ENCODE measurements at places on chromosomes 4 and X. TPM values are rescaled to one million over a fixed set of nuclear protein-coding genes. Genes with fewer than 3 reads are reported as not detected.

Gene SRPX2
- not detected for total RNA-seq

Gene HHIP
- total RNA-seq = 3.2 TPM

Gene NSG1
- 1.4 TPM for total RNA-seq

Gene CXorf49
- not detected for total RNA-seq

Gene NRK
- 0.51 TPM for total RNA-seq

Gene MAGEC3
- 0.18 TPM for total RNA-seq

Gene GAB3
- total RNA-seq = not detected

Gene IL3RA
- not detected for total RNA-seq

Gene EPGN
- total RNA-seq = not detected

Gene VCX3A
- total RNA-seq = 0.38 TPM

Gene XG
- total RNA-seq = 0.59 TPM

Gene GPR50
- 0.70 TPM for total RNA-seq

DNA sequence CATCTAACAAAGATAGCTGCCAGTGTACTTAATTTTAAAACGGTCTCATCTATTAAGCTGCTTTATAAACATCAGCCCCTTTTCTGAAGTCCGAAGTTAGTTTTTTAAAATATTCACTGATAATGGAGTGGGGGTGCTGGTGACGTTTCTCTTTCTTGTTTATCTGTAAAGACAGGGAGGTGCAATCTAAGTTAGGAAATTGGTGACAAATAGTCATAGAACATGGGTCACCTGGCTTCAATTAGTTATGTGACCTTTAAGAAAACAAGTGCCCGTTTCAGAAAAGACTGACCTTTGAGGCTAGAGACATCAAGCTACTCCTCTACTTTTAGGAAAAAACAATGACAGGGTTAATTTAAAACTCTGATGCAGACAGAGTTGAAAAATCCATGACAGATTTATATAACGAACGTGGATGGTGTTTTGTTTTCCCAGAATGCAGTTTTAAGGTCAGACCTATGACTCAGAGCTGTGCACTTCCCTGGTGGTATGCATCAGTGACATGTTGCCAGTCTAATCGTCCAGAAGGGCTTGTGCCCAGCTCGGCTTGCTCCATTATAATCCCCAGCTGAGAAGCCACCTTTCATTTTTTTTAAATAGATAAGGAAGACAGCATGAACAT is 38.2 kb downstream of the FHL1 start:
- no peaks in the 10 kb centered on the region for H3K4me1 ChIP-seq
- no peaks in the 10 kb centered on the region for H3K27me3 ChIP-seq
- DNase-seq = no peak
- H3K4me3 ChIP-seq = no peak overlapping the region
- H3K36me3 ChIP-seq = no peaks in the 10 kb centered on the region
- H3K27ac ChIP-seq = no peak overlapping the region

GRCh38 chr4:52036886-52037530 is 1.1 kb downstream of the SGCB start:
- H3K27me3 ChIP-seq = no peaks in the 10 kb centered on the region
- H3K4me1 ChIP-seq = peaks cover 6% of the 10 kb centered on the region
- H3K4me3 ChIP-seq = peak overlapping the region; percentile 97
- no peak for DNase-seq
- no peak overlapping the region for H3K27ac ChIP-seq

DNA sequence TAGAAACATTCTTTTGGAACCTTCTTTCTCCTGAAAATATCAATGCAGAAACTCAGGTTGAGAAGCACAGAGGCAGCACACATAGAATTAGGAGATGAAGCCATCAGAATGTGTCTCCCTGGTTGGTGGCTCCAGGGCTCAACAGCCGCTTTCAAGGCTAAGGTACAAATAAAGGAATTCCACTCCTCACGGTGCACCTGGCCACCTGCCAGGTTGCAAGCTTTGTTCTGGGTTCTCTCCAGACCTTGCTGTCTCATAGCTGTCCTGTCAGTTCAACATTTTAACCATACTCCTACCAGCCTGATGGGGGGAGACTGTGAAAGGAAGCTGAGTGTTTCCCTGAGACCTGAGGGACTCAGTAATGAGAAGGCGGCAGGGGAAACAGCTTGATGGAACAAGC is 96.3 kb upstream of the HPF1 start:
- H3K4me1 ChIP-seq = peaks cover 13% of the 10 kb centered on the region
- no peaks in the 10 kb centered on the region for H3K36me3 ChIP-seq
- H3K4me3 ChIP-seq = no peak overlapping the region

DNA sequence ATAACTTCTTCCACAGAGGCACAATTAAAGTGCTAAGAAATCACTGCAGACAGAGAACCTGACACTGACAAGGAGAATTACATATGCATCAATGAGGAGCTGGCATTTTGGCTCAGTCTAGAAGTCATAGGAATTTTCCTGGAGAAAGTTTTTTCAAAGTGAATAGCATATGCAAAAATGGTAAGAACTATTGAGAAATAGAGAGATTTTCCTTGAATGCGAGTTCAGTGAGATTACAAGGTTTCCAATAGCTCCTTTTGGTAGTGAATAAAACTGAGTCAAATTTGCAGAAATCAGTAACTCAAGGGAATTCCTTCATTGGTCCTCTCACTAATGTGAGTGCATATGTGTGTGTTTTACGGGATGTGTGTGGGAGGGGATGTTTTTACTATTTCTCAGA is 557.5 kb downstream of the PPARGC1A start:
- no peaks in the 10 kb centered on the region for H3K36me3 ChIP-seq
- H3K27ac ChIP-seq = no peak overlapping the region
- no peaks in the 10 kb centered on the region for H3K4me1 ChIP-seq
- no peaks in the 10 kb centered on the region for H3K27me3 ChIP-seq
- DNase-seq = no peak

GRCh38 chr4:146436423-146437162 is 85.1 kb downstream of the SLC10A7 start:
- no peaks in the 10 kb centered on the region for H3K27me3 ChIP-seq
- H3K27ac ChIP-seq = no peak overlapping the region
- H3K36me3 ChIP-seq = no peaks in the 10 kb centered on the region
- H3K4me1 ChIP-seq = no peaks in the 10 kb centered on the region

GRCh38 chrX:139559383-139560042 is 29.0 kb downstream of the F9 start:
- H3K36me3 ChIP-seq = no peaks in the 10 kb centered on the region
- no peaks in the 10 kb centered on the region for H3K4me1 ChIP-seq
- no peak overlapping the region for H3K27ac ChIP-seq
- no peaks in the 10 kb centered on the region for H3K27me3 ChIP-seq

DNA sequence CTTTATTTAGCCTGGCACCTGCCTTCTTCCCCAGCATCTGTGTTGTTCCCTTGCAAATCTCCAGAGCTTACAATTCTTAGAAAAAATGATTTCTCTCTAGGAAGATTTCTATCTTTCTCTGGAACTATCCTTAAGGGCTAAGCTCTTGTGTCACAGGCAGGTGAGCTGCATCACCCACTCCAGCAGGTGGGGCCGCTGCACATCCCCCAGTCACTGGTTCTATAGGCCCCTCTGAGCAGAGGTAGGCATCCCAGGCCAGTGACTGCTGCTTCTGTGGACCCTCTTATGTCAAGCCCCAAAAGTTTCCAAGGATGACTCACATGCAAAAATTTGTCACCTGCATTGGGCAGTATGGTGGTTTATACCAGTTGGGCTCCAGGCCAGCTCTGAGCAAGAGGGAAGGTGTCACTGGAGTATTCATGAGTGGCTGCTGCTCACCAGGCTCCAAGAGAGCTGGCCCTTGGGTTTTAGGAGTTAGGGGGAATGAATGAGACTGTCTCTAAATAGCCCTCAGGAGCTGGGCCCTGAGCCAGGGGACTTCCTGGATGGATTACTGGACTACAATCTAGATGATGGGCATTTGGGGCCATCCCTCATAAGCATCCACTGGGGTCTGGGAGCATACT is 208.1 kb upstream of the EOLA2 start:
- H3K4me1 ChIP-seq = no peaks in the 10 kb centered on the region

DNA sequence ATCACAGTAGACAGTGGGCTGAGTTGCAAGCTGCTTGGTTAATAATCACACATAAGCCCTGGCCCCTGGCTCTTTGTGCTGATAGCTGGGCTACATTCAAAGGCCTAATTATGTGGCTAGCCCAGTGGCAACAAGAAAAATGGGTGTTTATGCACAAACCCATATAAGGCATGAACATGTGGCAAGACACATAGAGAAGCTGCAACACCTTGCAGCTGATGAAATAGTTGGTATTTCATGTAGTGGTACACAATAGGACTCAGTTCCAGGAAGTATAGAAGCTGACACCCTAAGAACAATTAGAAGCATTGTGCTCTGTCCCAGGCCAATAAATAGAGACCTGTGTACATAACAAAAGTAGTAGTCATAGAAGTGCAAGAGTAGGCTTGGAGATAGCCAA is 14.6 kb upstream of the ZNF630 start:
- H3K27me3 ChIP-seq = no peaks in the 10 kb centered on the region
- no peaks in the 10 kb centered on the region for H3K36me3 ChIP-seq
- H3K4me1 ChIP-seq = no peaks in the 10 kb centered on the region
- peak overlapping the region; percentile 35 for H3K4me3 ChIP-seq
- H3K27ac ChIP-seq = no peak overlapping the region

DNA sequence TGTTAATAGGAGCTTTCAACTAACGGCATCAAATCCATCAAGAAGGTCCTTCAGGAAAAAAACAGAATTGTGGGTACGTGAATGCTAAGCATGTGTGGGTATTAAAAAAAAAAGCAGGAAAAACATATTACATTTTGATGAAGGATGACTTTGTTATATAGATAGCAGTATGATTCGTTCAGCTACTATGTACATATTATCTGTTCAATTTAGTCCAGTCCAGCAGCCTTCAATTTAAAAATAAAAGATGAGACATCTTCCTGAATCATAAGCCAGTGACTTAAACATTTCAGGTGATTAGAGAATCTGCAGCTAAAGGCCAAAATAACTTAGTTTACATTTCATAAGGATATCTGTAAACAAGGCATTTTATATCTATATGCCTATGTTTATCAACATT is 63.4 kb downstream of the LCORL start:
- H3K36me3 ChIP-seq = peaks cover 40% of the 10 kb centered on the region
- no peaks in the 10 kb centered on the region for H3K27me3 ChIP-seq
- DNase-seq = no peak
- no peak overlapping the region for H3K27ac ChIP-seq

DNA sequence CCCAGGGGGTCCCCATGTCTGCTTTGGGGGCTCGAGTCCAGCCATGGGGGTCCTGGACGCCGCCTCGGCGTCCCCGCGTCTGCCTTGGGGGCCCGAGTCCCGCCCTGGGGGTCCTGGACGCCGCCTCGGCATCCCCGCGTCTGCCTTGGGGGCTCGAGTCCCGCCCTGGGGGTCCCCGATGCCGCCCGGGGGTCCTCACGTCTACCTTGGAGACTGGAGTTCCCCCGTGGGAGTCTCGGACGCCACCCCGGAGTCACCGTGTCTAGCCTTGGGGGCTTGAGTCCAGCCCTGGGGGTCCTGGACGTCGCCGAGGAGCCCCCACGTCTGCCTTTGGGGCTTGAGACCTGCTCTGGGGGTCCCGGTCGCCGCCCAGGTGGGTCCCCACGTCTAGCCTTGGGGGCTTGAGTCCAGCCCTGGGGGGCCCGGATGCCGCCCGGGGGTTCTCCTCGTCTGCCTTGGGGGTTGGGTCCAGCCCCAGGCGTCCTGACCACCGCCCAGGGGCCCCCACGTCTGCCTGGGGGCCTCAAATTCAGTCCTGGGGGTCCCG is 1.1 kb upstream of the GTPBP6 start:
- H3K4me3 ChIP-seq = peak overlapping the region; percentile 83
- H3K36me3 ChIP-seq = peaks cover 17% of the 10 kb centered on the region
- DNase-seq = no peak
- no peaks in the 10 kb centered on the region for H3K27me3 ChIP-seq
- peak overlapping the region; percentile 38 for H3K27ac ChIP-seq

- DNase-seq = no peak
- no peak overlapping the region for H3K27ac ChIP-seq
- H3K36me3 ChIP-seq = no peaks in the 10 kb centered on the region
- no peaks in the 10 kb centered on the region for H3K4me1 ChIP-seq
- H3K4me3 ChIP-seq = no peak overlapping the region
Observed at GRCh38 chr4:163582703-163583102, 88.2 kb downstream of the TMA16 start.

- no peak overlapping the region for H3K4me3 ChIP-seq
- DNase-seq = no peak
- no peaks in the 10 kb centered on the region for H3K36me3 ChIP-seq
Observed at GRCh38 chrX:115491766-115492165, 69.2 kb upstream of the PLS3 start.

DNA sequence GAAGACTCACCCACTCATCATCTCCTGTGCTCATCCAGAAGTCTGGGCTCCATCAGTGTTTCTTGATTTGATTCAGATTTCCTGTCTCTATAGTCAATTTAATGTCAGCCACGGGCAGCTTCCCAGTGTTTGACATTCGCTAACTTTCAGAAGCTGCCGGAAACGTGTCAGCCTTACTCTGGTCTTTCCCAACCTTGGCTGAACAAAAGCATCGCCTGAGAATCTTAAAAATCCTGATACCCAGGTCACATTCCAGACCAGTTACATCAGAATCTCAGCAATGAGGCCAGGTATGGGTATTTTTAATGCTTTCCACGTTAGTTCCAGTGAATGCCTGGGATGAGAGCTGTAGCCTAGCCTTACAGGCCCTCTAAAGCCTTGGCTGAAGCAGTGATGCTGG is 233.8 kb downstream of the FRMPD4 start:
- H3K27me3 ChIP-seq = peaks cover 10% of the 10 kb centered on the region
- no peaks in the 10 kb centered on the region for H3K36me3 ChIP-seq
- H3K27ac ChIP-seq = no peak overlapping the region
- H3K4me3 ChIP-seq = no peak overlapping the region
- DNase-seq = peak; percentile 48

- no peaks in the 10 kb centered on the region for H3K36me3 ChIP-seq
- no peak overlapping the region for H3K4me3 ChIP-seq
- peak; percentile 87 for DNase-seq
- no peaks in the 10 kb centered on the region for H3K4me1 ChIP-seq
- peaks cover 16% of the 10 kb centered on the region for H3K27me3 ChIP-seq
- H3K27ac ChIP-seq = no peak overlapping the region
Observed at GRCh38 chr4:9762823-9763475, 18.5 kb upstream of the DRD5 start.

DNA sequence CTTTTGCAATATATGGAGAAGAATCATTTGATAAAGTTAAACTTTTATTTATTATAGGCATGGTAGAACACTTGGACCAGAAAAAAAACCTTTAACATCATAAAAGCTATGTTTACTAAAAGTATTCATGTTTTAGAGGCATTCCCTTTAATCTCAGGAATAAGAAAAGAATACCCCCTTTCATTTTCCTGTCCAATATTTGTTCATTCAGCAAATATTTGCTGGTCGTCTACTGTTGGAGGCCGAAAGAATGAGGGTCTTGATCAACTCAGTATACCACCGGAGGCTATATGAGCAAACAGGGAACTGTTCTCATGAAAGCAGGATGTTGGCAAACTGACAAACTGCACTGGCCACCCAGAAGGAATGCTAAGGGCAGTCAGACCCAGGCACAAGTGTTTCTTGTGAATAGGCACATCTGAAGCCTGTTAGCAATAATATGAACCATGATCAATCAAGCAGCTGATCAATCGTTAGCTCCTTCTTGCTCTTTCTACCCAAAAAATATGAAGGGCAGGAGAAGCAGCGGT is 480.8 kb upstream of the FAT1 start:
- no peaks in the 10 kb centered on the region for H3K27me3 ChIP-seq
- H3K36me3 ChIP-seq = no peaks in the 10 kb centered on the region
- no peak for DNase-seq
- no peak overlapping the region for H3K4me3 ChIP-seq
- no peak overlapping the region for H3K27ac ChIP-seq

- no peaks in the 10 kb centered on the region for H3K36me3 ChIP-seq
- no peaks in the 10 kb centered on the region for H3K4me1 ChIP-seq
- H3K4me3 ChIP-seq = no peak overlapping the region
- DNase-seq = peak; percentile 42
- H3K27ac ChIP-seq = no peak overlapping the region
Observed at GRCh38 chr4:44186096-44186849, 262.3 kb downstream of the KCTD8 start.

- H3K27me3 ChIP-seq = no peaks in the 10 kb centered on the region
- H3K4me3 ChIP-seq = peak overlapping the region; percentile 90
- no peaks in the 10 kb centered on the region for H3K36me3 ChIP-seq
- no peak for DNase-seq
- no peaks in the 10 kb centered on the region for H3K4me1 ChIP-seq
Observed at GRCh38 chr4:77819404-77819842, 255 bp upstream of the CNOT6L start.
